Smooth muscle cell of the brain vasculature (primary cell): ENCODE measurements at places on chromosomes 1 and 21.
A peak's percentile ranks its signal among the peaks of the same experiment; 100 is the strongest.

DNA sequence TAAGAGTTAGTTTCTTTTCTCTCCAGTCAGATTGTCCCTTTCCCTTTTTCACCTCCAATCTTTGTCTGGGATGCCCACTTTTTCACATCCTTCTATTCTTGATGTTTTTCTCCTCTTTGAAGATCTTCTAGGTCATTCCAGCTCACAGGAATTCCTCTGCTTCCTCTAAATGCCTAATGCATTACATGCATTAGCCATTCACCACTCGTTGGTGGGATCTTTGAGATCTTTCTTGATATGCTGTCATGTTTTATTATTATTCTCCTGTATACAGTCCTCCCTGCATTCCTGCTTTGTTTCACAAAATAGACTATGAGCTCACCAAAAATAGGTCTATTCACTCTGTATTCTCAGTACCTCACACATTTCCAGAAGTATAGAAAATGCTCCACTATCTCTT lies 129.0 kb downstream of the LYPLAL1 start:
- DNase-seq, result no peak

DNA sequence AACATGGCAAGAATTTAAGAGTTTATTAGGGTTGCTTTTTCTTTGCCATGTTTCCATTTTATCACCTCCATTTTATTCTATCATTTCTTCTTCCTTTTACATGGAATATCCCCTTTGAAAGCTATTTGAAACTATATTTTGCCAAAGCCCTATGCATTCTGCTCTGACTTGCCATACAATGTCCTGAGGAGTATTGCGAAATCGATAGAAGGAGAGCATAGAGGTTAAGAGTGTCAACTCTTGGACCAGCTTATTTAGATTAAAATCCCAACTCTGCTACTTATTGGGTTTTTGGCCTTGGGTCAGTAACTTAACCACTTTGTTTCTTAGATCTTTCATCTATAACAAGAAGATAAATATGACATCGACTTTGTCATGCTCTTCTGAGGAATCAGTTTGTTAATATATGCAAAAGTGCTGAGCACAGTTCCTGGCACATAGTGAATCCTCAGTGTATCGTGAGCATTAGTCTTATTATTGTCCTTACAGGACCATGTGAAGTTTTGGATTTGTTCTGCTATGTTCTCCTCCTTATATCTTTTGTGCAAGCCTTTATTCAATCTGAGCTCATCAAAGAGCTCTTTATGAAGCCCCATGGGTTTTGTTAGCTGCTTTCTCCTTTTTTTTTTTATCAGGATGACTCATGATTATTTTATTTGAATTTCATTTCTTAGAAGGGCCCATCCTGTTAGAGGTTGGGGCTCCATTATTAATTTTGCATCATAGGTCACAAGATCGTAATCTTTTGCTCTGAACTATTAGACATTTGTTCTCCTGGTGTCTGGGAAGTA lies 17.6 kb downstream of the ACKR1 start:
- DNase-seq, result no peak

DNA sequence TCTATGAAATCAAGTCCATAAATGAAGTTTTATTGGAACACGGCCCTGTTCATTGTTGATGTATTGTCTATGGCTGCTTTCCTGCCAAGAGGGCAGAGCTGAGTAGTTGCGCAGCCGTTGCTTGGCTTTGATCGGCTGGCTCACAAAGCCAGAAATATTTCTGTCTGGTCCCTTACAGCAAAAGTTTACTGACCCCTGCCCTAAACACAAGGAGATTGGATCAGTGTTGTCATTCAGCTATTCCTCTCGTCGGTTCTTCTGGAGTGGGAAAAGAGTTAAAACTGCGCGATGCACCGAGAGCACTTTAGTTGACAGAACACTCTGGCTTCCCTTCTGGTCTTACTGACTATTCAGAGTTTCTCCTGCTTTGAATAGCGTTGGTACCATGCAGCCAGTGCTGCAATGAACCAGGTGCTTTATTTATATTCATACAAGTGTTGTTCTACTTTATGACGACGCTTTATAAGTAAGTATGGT lies 868 bp downstream of the ZBTB40 start:
- peak; percentile 9 for DNase-seq

GRCh38 chr1:203271962-203272632 lies 33.2 kb upstream of the BTG2 start:
- DNase-seq, result no peak

GRCh38 chr1:101190441-101190840 lies 46.4 kb upstream of the S1PR1 start:
- DNase-seq, result no peak

DNA sequence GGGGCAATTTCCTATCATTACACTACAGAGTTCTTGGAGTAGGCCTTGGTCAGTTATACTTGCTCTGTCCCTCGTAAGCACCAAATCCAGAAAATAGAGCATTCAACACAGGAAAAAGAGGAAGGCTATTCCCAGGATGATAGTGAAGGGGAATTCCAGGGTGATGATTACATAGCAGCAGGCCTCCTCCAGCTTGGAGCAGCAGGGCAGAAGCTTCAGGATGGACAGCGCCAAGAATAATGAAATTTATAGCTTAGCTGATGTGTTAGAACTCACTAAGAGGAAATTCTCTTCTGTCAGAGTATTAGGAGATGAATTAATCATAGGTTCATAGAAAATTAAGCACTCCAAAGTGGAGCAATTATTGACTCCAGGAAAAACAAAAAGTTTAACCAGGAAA lies 10.8 kb upstream of the SMAP2 start:
- peak; percentile 13 for DNase-seq

GRCh38 chr1:201074018-201074417 lies 38.2 kb downstream of the CACNA1S start:
- no peak for DNase-seq

DNA sequence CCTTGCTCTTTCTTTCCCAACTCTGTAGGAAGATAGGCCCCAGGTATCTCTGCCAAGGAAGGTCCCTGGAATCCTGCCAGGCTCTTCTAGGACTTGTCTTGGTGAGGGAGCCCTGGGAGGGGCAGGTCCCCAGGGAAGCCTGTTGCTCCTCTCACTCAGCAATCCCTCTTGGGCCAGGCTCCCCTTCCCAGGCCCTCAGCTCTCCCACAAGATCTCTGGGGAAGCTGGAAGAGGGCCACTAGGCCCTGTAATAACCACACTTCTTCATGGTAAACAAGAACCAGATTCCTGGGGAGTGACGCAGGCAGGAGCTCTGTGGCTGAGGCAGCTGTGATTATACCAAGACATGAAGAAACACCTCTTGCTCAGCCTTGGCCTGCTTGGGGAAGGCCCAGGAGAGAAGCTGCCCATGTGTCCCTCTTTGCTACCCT lies 9.9 kb upstream of the MAPKAPK2 start:
- peak; percentile 83 for DNase-seq

DNA sequence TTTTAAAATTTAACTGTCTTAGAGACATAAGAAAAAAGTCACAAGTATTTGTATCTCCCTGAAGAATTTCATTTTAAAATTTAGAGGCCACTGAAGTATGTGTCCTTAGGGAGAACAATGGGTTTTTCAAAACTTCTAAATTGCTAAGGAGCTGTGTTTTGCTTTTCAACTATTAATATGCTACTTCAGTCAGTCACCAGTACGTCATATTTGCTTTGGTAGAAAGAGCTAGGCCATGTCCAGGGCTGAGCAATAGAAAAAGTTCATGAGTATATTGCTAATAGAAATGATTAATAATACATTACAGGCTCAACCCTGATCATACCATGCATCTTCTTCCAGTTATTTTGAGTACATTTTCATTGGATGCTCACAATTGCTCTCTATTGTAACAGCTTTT lies 1.7 kb upstream of the SGIP1 start:
- no peak for DNase-seq

DNA sequence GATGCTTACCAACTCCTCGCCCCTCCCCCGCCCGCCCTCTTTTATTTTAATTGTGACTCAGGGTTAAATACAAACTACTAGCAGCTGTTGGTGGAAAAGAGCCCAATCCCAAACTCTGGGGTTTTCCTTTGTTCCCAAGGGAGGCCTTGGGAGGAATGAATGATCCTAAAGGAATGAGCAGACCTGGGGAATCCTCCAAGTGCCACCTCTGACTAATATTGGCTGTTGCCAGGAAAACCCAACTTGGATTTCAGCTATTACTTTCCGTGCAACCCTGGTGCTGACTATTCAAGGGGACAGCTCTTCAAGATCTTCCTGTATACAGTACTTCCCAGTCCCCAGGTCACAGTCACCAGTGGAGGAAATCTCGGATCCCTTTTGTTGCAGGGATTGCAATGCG lies 1.3 kb upstream of the S100A10 start:
- DNase-seq, result peak; percentile 81

- no peak for DNase-seq
Measured at GRCh38 chr1:97904534-97904933, 16.3 kb downstream of the DPYD start.

- no peak for DNase-seq
Measured at GRCh38 chr21:46131838-46132651, 23.3 kb downstream of the FTCD start.

GRCh38 chr1:206116873-206117150 lies 376 bp downstream of the AVPR1B start:
- DNase-seq, result no peak
